Fibroblast of the aortic adventitia (primary cell): ENCODE measurements at places on chromosomes 16 and 17.
A peak's percentile ranks its signal among the peaks of the same experiment; 100 is the strongest.

- peak; percentile 16 for DNase-seq
These were observed 740 bp upstream of the POLR3E start for GRCh38 chr16:22296225-22297113.

DNA sequence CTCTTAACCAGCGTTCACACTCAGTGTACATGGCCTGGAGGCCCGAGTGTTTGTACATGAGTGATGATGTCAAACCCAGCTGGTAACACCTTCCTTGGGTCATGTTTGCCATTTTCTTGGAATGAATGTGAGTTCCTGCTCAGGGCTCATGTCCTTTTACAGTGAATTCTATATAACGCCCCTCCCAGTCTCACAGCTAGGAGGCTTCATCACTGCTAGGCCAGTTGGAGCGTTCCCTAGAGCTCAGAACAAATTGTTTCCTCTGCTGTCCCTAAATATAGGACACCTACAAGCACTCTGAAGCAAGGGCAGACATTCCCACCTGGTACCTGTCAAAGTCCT lies 5.5 kb downstream of the TIMM22 start:
- peak; percentile 60 for DNase-seq

GRCh38 chr17:75024686-75025397 lies 12.4 kb downstream of the MRPL58 start:
- DNase-seq, result no peak

- DNase-seq, result no peak
These were observed 350.6 kb upstream of the CCL2 start for GRCh38 chr17:33904476-33904875.

- peak; percentile 55 for DNase-seq
These were observed 63.5 kb downstream of the CRISPLD2 start for GRCh38 chr16:84883301-84883700.

DNA sequence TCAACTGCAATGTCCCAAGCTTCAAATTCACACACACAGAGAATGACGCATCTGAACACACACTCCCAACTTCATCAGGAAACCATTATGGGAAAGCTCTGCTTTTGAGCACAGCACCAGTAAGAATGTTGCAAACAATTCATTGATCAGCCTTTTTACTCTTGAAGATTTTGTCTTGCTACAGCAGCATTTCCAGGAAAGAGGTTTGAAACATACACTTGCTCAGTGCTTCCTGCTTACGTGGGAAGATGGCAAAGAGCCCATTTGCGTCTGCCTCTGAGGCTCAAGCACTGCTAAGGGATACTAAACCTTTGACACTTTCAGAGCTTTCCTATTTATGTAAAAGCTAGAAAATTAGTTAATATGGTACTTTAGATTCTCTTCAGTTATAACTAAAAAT lies 77.2 kb upstream of the MON1B start:
- DNase-seq, result no peak

GRCh38 chr17:32315171-32315570 lies 26.8 kb downstream of the C17orf75 start:
- DNase-seq, result no peak

GRCh38 chr16:1863681-1864460 lies 8.1 kb downstream of the MEIOB start:
- DNase-seq, result peak; percentile 71

DNA sequence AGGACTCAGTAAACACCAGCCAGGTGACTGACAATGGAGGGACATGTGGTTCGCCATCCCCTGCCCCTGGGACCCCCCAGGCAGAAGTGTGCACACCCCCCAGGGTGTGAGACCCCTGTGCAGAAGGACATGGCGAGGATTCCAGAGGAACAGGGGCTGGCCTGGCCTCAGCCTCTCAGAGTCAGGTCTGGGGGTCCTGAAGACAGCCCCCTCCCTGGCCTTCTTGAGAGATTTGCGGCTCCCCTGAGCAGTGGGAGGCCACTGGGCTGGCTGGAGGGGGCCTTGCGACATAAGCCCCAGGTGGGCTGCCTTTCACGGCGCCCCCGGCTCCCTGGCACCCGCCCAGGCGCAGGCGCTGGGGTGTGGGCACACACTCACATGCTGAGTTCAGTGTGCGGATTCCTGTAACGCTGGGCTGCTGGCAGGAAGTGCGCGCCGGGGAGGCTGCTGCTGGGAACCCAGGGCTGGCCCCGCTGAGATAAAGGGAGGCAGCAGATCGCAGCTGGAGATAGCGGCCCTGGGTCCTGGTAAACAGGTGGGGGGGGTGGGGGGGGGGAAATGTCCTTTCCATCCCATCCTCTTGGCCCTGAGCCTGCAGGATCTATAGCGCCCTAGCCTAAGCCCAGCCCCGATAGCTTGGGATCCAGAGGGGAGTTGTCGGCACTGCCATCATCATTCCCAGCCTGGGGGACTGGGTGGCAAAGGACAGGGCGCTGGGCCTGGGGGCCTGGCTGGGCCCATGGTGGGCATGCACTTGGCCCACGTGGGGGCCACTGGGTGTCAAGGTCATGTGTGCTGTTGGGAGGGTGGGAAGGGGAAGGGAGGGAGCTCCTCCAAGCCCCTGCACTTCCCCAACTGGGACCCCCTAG lies 27.1 kb downstream of the TMEM235 start:
- no peak for DNase-seq

DNA sequence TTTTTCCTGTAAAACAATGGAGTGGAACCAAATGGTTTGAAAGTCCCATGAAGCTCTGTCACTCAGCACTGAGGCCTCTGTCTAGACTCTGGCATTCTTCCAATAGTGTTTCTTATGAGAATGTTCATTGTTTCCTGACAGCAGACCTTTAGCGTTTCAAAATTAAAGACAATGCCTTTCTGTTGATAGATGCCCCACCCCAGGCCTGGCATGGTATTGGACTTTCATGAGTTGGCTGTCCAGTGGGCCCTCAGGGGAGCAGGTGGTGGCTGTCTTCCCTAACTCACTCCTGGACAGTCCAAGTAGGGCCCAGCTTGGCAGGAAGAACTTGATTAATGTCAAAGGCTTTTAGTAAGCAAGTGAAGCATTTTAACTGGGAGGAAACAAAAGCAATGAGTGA lies 186.5 kb upstream of the CCL2 start:
- DNase-seq, result no peak

GRCh38 chr17:40122136-40122998 lies 596 bp downstream of the MSL1 start:
- DNase-seq, result no peak

DNA sequence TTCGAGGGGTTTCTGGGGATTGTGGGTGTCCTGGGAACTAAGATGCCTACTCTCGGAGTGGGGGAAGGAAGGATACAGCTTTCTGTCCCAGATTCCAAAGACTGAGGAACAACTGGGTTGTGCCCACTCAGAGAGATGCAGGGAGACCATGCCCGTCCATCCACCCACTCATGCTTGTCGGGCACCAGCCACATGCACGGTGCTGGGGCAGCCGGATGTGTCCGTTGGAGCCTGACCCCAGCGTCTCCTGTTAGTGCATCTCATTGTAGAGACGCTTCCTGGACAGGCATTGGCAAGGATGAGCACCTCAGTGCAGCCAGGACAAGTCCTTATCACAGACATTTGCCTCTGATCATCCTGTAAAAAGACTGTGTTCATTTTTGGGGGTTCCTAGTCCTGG lies 58.1 kb downstream of the METRNL start:
- DNase-seq, result no peak

GRCh38 chr17:6596081-6596480 lies 39.7 kb upstream of the PITPNM3 start:
- no peak for DNase-seq

GRCh38 chr17:47267354-47267828 lies 13.8 kb downstream of the ITGB3 start:
- DNase-seq, result peak; percentile 72

DNA sequence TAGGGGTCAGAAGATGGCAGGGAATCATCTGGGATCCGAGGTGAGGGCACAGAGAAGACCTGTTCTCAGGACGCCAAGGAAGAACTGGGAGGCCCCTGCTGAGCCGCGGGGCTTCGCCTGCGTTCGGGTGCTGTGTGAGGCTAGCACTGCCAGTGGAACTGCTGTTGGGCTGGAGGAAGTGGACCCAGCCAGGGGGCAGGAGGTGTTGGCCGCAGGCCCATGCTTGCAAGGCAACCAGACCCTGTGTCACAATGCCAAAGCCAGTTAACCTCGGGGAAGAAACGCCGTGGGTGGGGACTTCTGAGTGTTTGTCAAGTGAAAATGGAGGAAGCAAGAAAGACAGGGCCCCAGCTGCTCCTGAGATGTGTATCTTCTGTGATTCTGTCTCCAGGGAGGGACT lies 185.5 kb downstream of the LGALS9B start:
- no peak for DNase-seq

GRCh38 chr17:68318103-68318991 lies 27.1 kb downstream of the ARSG start:
- DNase-seq, result peak; percentile 48

DNA sequence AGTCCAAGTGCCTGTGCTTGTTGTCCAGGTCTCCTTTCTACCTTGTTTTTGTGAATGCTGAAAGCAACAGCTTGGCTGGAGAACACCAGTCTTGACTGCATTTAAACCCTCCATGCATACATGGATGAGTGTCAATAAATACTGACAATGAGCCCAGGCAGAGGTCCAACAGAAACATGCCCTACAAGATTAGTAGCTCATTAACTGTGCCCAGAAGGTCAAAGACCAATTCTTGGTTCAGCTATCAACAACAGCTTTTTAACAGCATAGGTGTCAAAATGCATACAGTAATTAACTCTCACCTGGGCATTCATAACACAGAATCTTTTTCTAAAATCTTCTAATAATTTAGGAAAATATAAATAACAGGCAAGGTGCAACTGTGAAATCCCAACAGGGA lies 63.2 kb downstream of the N4BP1 start:
- no peak for DNase-seq

- no peak for DNase-seq
These were observed 30.2 kb downstream of the TANC2 start for GRCh38 chr17:62996221-62996620.

- DNase-seq, result no peak
These were observed 200.2 kb downstream of the RBFOX3 start for GRCh38 chr17:79410681-79411080.

DNA sequence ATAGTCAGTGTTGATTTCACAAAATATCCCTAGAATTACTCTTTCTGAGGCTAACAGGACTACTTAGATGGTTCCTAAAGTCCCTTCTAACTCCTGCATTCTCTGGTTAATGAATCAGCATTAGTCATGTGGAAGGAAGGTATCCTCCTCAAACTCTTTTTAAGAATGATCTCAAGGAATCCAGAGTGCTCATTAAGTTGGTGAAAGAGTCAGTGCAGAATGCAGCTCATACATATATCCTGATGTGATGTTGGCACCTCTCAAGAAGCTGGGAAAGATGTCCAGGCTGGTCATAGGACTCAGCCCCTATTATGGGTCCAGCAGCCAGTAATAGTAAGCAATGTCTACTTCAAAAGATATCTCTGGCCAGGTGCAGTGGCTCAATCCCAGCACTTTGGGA lies 65.5 kb downstream of the PIGL start:
- peak; percentile 89 for DNase-seq

GRCh38 chr16:82231008-82231787 lies 61.2 kb upstream of the MPHOSPH6 start:
- no peak for DNase-seq

GRCh38 chr17:34485999-34486398 lies 93.4 kb upstream of the TMEM132E start:
- DNase-seq, result no peak

- DNase-seq, result no peak
These were observed 63.5 kb downstream of the PARN start for GRCh38 chr16:14566599-14566998.

GRCh38 chr16:17432901-17433576 lies 37.7 kb downstream of the XYLT1 start:
- DNase-seq, result peak; percentile 89

DNA sequence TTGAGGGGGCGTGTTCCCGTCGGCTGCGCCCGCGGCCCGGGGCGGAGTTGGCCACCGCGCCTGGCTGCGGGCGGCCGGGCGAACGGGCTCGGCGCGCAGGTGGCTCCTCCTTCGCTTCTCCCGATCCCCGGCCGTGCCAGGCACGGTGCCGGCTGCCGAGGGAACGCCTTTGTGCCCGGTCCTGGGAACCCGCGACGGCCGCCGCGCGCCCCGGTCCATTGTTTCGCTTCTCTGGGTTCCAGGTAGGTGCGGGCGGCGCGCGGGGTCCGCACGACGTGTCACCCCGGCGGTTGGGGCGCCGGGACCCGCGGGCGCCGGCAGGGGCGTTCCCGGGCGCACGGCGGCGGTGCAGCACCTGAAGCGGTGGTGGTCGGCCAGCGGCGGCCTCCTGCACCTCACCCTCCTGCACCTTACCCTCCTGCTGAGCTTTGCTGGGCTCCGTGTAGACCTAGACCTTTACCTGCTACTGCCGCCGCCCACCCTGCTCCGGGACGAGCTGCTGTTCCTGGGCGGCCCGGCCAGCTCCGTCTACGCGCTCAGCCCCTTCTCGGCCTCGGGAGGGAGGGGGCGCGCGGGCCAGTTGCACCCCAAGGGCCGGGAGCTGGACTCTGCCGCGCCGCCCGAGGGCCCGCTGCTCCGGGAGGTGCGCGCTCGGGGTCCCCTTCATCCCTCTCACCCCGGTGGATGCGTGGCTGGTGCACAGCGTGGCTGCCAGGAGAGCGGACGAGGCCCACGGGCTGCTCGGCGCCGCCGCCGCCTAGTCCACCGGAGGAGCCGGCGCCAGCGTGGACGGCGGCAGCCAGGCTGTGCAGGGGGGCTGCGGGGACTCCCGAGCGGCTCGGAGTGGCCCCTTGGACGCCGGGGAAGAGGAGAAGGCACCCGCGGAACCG lies 99.9 kb downstream of the EFCAB13 start:
- no peak for DNase-seq

- peak; percentile 99 for DNase-seq
These were observed 1.5 kb downstream of the COL1A1 start for GRCh38 chr17:50199803-50200456.

DNA sequence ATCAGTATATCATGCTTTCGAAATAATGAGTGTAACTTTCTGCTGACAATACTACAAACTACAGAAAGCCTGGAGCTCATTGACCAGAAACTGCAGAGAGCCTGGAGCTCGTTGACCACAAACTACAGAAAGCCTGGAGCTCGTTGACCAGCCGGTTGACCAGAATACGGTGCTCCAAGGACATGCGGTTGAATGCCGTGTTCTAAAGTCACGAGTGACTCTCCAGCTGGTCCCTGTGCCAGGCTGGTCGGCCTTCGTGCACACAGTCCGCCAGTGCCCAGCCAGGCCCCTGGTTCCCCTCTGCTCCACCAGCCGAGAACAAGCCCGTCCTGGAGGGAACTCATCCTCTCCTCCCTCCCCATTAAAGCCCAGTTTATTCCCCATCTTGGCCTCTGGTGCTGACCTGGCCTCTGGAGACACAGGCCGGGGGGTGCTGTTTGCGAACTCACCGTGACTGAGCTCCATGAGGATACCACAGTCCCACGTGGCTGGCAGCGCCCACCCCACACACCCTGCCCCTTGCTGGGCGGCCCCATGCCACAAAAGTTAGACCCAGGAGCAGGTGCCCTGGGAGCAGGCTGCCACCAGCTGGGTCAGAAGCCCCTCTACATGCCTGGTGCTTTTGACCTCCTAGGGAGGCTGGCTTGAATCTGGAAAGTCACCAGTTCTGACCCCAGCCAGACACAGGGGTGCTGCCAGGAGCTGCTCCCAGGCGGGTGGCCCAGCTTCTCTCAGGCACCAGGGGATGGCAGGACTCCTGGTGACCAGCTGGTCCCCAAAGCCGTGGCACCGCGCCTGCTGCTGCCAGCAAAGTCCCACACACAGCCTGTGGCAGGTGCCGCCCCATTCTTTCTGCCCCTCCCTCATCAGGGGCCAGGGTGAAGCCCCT lies 15.5 kb upstream of the CDH15 start:
- DNase-seq, result no peak

GRCh38 chr16:3363793-3364192 lies 8.1 kb downstream of the OR2C1 start:
- DNase-seq, result no peak

- DNase-seq, result no peak
These were observed 52.2 kb downstream of the TRARG1 start for GRCh38 chr17:1331708-1332107.

GRCh38 chr17:41464682-41465081 lies 2.5 kb downstream of the KRT32 start:
- peak; percentile 96 for DNase-seq
